DMS 273 treated with DMSO at 0.1 percent for 48 hours (cell line): ENCODE measurements at places on chromosomes 4 and X.
A peak's percentile ranks its signal among the peaks of the same experiment; 100 is the strongest.

DNA sequence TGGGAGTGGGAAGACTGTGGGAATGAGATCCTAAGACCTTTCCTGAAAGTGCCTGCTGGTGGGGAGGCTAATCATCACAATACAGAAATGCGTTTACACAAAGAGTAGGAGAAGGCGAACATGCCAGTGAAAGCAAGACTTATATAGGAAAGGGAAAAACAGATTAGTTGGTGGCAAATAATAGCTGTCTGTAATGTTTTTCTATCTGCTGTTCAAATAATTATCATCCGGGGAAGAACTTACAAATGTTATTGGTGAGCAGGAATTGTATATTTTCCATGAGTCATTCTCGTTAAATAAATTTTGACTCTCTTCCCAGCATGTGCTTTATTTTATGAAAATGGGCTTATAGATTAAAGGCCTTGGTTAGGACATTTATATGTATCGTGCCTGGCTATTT lies 196.5 kb downstream of the ARHGAP10 start:
- no peak for DNase-seq

- no peak for DNase-seq
These were observed 81.8 kb upstream of the NDP start for GRCh38 chrX:44054863-44055601.

GRCh38 chrX:23902419-23902818 lies 5.3 kb downstream of the APOO start:
- DNase-seq: peak; percentile 47

- DNase-seq: no peak
These were observed 114.2 kb downstream of the ZNF827 start for GRCh38 chr4:145824463-145824862.

DNA sequence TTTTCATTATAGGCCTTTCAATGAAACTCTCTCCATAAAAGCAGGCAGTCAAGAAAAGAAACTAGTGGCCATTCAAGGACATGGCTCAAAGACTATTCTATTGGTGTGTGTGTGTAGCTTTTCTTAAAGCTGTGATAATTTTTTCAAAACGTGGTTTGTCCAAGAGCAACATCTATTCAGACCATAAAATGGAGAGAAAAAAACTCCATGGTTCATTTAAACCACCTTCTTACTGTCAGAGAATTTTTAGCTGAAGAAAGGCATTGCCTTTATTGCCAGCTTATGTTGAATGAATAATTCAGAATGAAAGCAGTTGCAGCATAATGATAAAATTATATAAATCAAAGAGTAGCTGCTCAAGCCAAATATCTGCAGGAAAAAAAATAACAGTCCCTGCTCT lies 325.5 kb downstream of the PCDH18 start:
- no peak for DNase-seq

DNA sequence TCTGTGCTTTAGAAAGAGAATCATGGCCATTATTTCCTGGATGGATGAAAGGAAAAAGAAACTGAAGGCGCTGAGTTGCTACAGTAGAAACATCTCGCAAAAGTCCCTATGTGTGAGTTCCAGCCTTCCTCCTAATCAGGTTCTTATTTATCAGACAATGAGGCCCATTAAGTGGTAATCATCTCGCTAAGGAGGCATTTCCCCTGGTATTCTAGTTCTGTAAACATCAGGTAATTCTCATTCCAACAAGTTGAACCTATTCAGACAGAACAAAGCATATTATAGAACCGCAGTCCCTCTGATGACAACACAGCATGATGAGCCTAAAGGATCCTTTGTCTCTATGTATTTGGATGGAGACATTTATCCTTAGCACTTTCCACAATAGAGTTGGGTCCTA lies 205.7 kb upstream of the MAOA start:
- no peak for DNase-seq

DNA sequence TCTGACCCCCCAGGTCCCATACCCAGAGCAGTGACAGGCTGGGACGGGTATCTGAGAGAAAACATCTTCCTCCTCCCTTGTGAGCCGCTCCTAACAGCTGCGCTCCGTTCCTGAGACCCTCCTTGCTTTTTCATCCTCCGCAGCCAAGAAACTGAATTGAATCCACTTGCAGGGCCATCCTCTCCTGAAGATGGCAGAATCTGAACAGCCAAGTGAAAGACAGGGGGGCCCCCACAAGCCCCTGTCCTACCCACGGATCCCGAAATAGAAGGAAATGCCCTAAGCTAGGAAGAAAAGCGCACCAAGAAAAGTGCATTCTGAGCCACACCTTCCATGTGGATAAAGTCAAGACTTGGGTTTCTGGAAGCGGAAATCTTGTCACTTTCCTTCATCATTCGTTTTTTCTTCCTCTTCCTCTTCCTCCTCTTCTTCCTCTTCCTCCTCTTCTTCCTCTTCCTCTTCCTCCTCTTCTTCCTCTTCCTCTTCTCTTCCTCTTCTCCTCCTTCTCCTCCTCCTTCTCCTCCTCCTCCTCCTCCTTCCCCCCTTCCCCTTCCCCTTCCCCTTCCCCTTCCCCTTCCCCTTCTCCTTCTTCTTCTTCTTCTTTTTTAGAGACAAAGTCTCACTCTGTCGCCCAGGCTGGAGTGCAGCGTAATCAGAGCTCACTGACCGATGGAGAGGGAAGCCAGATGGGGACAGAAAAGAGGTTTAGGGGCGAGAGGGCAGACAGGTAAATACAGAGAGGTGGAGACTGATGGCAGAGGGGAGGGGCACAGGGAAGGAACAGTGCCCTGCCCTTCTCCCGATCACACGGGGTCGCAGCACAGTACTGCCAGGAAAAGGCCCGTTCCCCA lies 86.0 kb upstream of the WWC2 start:
- DNase-seq: no peak

- DNase-seq: no peak
These were observed 8.3 kb downstream of the PPM1K start for GRCh38 chr4:88275949-88276515.

DNA sequence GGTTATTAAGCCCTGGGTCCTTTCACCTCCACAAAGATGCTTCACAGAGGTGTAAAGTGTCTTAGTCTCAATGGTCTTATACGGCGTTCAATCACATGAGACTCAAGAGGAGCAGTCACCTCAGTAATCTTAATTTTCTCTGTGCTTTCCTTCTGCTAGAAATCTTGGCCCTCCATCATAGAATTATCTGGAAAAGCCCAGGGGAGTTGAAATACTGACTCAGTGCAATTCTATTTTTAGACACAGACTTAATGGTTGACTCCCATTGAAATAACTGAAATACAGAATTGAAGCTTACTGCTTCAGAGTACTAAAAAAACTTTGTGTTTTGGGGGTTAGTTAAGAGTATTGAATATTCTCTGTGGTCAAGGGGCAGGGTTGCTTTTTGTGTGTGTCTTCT lies 94.5 kb upstream of the IL15 start:
- DNase-seq: no peak

DNA sequence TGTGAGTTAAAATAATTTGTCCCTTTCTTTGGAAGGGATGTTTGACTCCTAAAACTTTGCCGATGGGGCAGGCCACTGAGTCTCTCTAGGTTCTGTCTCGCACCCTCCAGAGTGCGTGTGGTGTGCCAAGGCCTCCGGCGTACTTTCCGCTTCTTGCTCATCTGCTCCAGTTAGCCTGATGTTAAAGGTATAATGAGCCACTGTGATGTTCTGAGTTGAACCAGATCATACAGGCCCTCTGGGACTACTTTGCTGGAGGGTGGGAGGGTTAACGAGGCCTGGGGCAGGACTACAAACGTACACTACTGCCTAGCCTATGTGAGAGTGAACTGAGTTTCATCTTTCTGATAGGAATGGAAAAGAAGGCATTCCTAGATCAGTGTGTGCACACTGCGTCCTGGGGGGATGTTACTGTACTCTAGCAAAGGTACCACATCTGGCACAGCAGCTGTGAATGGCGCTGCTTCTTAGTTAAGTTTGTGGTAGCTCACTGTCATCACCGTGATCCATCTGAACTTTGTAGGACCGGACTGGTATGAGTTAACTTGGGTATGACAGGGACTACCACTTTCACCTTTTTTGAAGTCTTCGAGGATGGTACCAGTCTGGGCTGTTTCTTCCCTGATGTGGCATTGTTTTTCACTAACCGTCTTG lies 60.2 kb downstream of the RGS12 start:
- no peak for DNase-seq

DNA sequence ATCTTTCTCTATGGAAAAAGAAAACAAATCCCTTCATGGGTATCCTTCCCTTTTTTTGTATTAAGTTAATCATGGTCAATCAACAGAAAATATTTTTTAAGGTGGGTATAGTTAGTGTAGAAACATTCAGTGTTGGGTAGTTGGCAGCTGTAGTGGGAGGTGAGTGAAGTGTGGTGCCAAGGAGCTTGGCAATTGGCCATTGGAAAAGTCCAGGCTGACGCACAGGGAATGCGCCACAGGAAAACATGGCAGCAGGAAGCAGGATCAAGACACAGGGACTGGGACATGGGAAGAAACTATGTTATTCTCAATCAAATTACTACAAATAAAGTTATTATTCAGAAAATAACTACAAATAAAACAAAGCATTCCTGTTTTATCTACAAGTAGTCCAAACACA lies 20.0 kb downstream of the PALLD start:
- peak; percentile 68 for DNase-seq

DNA sequence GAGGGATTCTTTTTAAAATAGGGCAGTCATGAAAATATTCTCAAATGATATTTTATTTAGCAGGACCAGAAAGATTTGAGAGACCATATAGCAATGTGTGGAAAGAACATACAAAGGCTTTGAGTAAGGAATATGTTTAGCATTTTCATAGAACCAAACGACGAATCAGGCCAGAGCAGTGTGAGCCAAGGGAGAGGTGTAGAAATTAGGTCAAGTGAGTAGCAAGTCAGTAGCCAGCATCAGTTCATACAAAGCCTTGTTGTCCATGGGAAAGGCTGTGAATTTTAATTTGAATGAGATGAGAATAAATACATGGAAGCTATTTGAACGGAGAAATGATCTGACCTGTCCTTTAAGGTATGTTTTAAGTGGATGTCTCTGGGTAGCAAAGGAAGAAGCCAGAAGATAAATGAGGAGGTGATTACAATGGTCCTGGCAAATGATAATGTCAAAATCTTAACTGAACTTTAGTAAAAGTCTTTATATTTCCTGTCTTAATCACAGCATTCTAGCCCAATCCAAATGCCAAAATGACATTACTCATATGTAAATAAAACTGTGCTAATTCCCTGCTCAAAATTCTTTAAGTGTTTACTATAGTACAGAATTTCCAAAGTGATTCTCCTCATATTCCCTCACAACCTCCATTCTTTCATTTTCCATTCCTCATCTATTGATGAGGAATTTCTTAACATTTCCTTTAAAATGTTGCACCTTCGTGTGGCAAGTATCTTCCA lies 155.7 kb upstream of the SLIT2 start:
- no peak for DNase-seq

DNA sequence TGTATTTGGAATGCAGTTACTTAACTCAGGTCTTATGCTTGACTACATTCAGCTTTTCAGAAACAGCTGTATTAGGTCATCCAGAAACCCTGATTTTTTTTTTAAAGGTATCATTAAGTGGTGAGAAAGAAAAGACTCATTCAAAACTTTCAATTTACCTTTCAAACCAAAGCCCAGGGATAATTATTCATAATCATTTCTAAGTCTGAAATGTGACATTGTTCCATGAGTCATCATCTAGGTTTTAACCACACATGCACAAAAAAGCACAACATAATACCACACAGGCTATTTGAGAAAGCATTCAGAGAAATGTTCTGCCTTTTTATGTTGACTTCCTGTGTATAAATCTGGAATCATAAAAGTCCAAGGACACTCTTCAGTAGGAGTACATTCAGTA lies 288.2 kb downstream of the IL1RAPL2 start:
- DNase-seq: no peak

- DNase-seq: no peak
These were observed 215.6 kb upstream of the GYPA start for GRCh38 chr4:144355811-144356757.

- peak; percentile 32 for DNase-seq
These were observed 4.7 kb upstream of the NKX6-1 start for GRCh38 chr4:84503495-84504437.

DNA sequence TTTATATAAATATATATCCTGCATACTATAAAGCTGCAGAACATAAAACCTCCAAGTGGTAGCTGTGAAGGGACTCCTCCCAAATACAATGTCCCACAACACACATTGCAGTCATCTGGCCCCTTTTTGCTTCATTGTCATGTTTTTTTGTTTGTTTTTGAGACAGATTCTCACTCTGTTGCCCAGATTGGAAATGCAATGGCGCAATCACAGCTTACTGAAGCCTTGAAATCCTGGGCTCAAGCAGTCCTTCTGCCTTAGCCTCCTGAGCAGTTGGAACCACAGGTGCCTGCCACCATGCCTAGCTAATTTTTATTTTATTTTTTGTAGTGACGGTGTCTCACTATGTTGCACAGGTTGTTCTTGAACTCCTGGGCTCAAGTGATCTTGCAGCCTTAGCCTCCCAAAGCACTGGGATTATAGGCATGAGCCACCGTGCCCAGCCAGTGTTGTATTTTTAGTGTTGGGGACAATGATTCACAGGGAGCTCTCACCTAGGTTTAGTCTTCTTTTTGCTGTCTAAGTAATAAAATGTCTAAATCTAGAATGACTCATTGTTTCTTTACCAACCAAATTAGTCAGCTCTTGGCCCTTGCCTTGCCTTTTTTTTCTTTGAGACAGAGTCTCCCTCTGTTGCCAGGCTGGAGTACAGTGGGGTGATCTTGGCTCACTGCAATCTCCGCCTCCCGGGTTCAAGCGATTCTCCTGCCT lies 24.0 kb upstream of the XIAP start:
- DNase-seq: no peak

GRCh38 chr4:117434424-117434823 lies 349.0 kb upstream of the TRAM1L1 start:
- DNase-seq: no peak

- no peak for DNase-seq
These were observed at the start of gene ANOS1 for GRCh38 chrX:8731559-8732395. ANOS1 (minus strand) TSS chrX:8732137; CDS start chrX:8732036, 101 bp downstream.

GRCh38 chr4:76377911-76378310 lies 43.0 kb downstream of the CCDC158 start:
- DNase-seq: no peak

DNA sequence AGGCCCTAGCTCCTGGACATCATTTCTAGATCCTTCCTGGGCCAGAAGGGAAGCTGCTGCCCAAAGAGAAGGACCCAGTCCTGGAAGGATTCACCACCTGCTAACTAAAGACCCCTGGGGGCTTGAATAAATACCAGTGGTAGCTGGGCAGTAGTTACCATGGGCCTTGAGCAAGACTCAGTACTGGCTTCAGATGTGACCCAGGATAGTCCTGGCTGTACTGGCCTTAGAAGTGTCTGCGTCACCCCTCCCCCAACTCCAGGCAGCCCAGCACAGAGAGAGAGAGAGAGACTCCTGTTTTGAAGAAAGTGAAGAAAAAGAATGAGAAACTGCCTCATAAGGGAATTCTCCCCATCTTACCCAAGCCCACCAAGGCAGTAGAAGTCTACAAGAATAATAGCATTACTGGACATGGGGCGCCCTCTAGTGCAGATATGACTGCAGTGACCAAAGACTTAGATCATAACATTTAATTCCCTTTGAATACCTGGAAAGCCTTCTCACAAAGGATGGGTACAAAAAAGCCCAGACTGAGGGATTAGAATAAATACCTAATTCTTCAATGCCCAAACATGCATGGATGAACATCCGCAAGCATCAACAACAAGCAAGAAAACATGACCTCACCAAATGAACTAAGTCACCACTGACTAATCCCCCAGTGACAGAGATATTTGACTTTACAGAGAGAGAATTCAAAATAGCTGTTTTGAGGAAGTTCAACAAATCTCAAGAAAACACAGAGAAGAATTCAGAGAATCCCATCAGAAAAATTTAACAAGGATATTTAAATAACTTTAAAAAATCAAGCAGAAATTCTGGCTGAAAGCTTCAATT lies 171.8 kb downstream of the HNRNPD start:
- DNase-seq: peak; percentile 0
